Pancreas (tissue), 10 donors: ENCODE measurements at places on chromosomes 2 and 18. TPM values are rescaled to one million over a fixed set of nuclear protein-coding genes. Genes with fewer than 3 reads are reported as not detected.

Gene TRAPPC12
- total RNA-seq, result 39.3 TPM

Gene ARMC9
- 9.4 TPM for total RNA-seq

Gene POTEC
- total RNA-seq, result not detected

Gene FHOD3
- 1.6 TPM for total RNA-seq

Gene ABCG8
- 0.03 TPM for total RNA-seq

Gene ELOA2
- total RNA-seq, result not detected

Gene CCBE1
- 0.31 TPM for total RNA-seq

Gene RESP18
- not detected for total RNA-seq

Gene L3MBTL4
- total RNA-seq, result 9.8 TPM

Gene DQX1
- total RNA-seq, result not detected

Gene RAX
- not detected for total RNA-seq

Gene FAM110C
- 6.9 TPM for total RNA-seq
